Stimulated activated CD8-positive, alpha-beta memory T cell treated with anti-CD3 and anti-CD28 coated beads, Interleukin-7, amount 100 ng/mL, for 48 hours (primary cell): ENCODE measurements at places on chromosomes 5 and 9.

DNA sequence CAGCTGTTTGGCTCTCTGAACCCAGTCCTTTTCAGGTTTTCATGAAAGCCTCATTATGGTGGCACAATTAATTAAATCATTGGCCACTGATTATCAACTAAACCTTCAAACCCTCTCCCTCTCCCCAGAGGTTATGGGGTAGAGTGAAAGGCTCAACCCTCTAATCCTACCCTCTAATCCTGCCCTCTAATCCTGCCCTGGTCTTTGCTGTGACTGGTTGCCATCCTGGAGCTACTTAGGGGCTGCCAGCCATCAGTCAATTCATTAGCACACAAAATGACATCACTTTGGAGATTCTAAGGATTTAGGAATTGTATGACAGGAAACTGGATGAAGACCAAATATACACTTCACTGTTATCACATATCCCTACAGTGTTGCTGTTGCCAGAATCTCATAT lies 36.1 kb downstream of the ANKS6 start:
- no peak for DNase-seq

DNA sequence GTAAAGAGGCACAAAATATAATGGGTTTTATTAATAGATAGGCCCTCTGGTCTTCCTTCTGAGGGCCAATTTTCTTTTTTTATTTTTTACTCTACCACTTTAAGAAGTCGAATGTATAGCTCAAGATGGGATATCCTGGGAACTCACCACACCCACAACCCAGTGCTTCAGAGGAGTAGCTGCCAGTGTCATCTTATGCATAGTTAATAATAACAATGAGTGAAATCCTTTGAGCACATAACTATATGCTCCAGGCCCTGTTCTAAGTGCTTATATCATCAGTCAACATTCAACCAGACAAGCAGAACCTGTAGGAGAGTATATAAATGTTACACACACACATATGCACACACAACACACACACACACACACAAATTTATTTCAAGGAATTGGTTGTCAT lies 150.3 kb upstream of the ACTBL2 start:
- DNase-seq: no peak

GRCh38 chr9:98644011-98644410 lies 64.7 kb downstream of the GABBR2 start:
- DNase-seq: no peak

DNA sequence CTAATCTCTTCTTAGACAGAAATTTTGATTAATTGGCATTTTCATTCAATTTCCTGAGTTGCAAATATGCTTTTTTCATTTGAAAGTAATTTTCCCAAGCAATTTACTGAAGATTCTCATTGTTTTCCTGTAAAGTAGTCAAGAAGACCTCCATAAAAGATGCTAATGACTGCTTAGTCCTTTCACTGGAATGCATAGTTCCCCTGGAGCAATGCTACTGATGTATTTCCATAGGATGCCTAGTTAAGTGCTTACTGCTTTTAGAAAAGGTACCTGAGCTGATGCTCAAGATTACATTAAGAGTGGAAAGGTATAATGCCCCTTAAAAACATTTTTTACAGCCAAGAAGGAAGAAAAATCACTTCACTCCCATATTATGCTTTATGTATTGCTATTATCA lies 109.2 kb upstream of the EMB start:
- no peak for DNase-seq

- peak; percentile 37 for DNase-seq
These were observed 82.9 kb downstream of the FEM1C start for GRCh38 chr5:115461506-115462290.

DNA sequence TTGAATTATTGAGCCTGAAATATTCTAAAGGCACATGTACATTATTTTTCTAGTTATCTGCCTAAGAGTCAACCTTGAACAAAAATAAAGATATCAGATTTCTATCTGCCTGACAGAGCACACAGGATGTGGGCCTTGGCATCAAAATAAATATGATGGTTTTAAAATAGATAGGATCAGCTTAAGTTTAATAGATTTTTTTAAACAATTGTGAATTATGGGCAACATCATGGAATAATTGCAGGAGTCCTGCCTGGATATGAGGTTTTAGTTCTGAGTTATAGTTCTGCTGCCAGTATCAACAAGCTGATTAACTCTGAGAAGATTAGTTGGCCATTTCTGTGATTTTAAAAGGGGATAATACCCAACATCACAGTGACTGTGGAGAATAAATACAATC lies 107.0 kb upstream of the PCA3 start:
- DNase-seq: no peak

DNA sequence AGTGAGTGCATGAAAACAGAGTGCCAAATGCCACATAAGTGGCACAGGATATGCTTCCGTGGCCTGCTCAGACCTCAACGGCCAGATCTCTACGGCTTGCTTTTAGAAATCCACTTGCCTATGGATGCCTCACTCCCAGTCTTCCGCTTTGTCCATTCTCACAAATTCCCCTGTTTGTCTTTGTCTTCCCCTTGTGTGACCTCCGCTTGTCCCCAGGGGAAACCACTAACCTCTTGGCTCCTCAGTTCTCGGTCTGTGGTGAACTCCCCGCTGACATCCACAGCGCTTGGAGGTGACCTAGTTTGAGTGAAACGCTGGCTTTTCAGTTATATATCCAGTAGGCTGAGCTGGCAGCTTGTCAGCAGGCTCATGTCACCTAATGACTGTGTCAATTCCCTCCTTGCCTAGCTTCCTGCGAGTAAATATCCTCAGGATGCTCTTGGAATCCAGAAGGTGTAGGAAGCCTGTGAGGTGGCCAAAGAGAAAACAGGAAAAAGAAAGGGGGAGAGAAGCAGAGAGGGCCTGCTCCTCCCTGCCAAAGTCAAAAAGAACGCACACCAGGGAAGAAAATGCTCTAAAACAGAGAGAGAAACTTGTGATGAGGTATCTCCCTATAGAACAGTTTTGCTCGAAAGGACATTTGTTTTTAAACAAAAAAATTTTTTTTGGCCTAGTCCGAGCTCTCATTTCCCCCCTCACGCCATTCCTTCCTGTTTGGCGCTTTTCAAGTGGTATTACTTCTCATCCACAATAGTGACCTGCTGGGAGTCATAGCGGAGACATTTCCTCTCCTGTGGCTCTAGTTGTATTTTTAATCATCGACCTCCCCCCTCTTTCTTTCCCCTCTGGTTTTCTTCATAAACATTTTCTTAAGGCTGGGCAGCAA lies 101.6 kb upstream of the SPRY4 start:
- DNase-seq: no peak

DNA sequence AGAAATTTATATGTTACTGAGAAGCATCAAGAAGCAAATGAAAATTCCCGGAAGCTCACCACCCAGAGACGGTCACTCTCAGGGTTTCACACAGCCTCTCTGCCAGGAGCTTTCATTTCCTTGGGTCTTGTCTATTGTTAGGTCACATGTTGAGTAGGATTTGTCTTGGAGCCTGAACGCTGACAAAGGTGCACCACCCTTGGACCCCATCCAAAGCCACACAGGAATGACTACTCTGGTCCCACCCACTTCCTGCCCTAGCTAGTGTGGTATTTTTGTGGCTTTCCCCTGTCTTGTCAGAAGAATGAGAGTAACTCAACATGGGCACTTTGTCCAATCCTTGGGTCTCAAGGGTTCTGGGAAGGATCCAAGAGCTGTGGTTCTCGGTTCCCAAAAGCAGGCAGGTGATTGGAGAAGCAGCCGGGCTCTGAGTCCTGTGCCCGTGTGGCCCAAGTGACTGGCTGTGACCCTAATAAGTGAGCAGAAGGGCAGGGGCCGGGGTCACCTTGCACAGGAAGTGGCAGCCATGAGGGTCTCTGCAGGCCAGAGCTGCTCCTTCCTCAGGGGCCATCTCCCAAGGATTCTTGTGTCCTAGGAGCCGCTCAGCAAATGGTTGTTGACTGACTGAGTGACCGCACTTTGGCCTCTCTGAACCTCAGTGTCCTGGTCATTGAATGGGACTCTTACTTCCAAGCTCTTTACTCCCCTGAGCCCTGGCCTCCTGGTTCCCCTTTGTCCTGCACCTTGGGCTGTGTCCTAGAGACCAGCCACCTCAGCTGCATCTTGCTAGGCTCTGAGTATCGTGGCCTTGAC lies 6.9 kb downstream of the FGD3 start:
- DNase-seq: peak; percentile 82

GRCh38 chr9:123682746-123683145 lies 247.2 kb downstream of the DENND1A start:
- no peak for DNase-seq

GRCh38 chr5:133236976-133237375 lies 185.2 kb downstream of the HSPA4 start:
- no peak for DNase-seq

GRCh38 chr9:128218518-128219389 lies 15.6 kb downstream of the DNM1 start:
- peak; percentile 82 for DNase-seq

DNA sequence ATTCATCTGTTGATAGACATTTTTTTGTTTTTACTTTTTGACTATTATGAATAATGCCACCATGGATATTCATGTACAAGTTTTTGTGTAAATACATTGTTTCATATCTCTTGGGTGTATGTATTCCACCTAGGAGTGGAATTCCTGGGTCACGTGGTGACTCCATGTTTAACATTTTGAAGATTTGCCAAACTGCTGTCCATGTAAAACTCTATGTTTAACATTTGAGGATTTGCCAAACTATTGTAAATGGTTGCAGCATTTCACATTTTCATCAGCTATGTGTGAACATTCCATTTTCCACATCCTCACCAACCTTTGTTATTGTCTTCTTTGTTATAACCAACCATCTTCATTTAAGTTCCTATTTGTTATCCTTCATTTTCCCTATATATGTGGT lies 12.2 kb downstream of the TMEFF1 start:
- DNase-seq: no peak

GRCh38 chr9:87108661-87109060 lies 161.4 kb upstream of the GAS1 start:
- DNase-seq: no peak

DNA sequence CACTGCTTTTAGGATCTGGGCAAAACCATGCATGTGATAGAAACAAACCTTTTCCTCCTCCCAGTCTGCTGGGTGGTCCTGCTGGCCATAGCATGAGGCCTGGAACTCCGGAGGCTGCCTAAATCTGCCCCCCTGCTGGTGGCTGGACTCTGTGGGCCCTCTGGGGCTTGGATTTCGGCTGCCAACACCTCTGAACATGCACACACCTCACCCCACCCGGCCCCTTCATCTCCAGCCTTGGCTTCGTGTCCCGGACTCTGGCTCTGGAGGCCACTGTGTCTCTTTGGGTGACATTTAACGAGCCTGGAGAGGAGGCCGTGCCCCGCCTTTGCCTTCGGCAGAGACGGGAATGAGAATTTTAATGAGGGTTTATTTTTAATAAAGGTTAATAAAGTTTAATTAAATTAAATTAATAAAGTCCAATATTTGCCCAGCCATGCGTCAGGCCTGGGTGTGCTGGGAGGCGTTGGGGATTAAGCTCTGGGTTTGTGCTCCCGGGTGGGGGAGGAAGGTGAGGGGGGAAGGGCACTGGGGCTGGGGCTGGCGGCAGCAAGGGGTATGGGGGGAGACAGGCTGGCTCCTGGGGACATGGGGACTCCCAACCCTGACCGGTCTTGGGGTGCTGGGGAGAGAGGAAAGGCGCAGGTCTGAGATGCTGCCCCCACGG lies 251.8 kb downstream of the PBX3 start:
- no peak for DNase-seq

- no peak for DNase-seq
These were observed 1.5 kb downstream of the DNAJC21 start for GRCh38 chr5:34930870-34931269.

- no peak for DNase-seq
These were observed 57.2 kb upstream of the HAPLN1 start for GRCh38 chr5:83777856-83778255.

DNA sequence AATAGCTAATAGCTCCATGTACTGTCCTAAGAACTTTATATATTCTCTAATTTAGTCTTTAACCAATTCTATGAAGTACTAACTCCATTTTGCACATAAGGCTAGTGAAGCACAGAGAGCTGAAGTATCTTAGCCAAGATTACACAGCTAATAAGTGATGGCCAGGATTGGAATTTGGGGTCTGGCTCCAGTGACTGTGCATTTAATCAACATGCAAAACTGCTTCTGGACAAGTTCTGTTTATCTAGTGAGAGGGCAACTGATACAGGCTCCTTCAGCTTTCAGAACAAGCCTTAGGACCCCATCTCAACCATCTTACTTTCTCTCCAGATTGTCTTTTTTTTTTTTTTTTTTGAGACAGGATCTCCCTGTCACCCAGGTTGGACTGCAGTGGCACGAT lies 21.3 kb downstream of the SLC25A25 start:
- no peak for DNase-seq

GRCh38 chr9:127846443-127847177 lies 7.8 kb downstream of the ENG start:
- no peak for DNase-seq

DNA sequence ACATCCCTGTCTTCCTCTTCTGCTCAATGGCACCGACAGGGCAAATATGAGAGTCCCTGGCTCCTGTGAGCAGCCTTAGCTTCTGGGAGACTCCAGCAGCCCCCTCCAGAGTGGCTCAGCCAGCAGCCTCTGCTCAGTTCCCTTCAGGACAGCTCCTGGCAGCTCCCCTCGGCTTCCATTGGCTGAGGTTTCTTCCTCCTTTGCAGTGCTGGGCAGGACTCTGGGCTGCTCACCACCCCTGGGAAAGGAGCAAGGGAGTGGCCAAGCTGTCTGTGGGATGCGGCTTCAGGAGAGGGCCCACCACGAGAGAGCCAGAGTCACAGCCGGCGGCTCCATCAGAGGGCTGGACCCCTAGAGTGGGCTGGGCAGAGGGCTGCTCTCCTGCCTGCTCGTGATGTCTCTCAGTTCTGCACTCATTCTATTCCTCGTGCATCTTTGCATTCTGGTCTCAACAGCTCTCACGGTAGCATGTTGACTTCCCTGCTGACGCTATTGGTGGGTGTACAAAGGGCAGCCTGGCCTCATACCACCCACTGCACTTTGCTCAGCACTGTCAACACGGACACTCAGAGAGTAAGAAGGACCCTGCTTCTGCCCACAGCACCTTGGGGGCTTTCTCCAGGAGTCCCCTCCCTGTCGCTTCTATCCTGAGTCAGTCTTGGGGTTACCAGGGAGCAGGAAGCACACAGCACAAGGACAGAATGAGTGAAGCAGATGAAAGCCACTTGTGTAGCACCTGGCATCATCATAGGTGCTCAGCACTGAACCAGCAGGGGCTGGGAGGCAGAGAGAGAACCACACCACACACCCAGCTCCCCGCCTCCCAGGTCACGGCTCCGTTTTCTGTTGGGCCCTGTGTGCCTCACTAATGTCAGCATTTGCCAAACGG lies 80.9 kb upstream of the ALDH1B1 start:
- no peak for DNase-seq

DNA sequence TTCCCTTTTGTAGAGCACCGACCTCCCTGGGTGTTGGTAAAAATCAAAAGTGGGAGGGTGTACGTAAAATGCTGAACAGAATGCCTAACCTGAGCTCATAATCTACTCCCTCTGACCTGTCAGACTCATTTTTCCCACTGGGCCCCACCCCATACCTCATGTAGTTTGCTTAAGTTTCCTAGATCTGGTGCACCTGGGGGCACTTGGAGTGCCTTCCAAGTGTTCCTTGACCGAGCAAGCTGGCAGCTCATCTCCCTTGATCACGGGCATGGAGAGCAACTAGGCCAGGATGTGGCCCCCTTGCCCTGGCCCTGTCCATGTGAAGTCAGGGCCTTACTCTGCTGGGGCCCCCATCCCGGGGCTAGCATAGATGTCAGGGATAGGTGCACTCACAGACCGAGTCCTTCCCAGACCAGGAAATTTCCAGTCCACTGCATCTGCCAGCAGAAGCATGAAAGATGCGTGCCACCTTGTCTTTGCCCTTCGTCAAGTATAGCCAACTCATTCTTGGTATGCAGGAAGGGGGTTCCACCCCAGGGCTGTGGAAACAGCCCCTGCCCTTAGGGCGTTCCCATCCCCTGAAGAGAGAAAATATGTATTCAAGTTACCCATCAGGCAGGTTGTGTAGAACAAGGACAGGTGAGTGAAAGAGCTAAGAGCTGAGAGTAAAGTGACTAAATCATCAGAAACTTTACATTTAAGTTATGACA lies 41.9 kb downstream of the SLC22A5 start:
- DNase-seq: no peak
